K562 (cell line): ENCODE measurements at places on chromosomes 16 and 17. TPM values are rescaled to one million over a fixed set of nuclear protein-coding genes. Genes with fewer than 3 reads are reported as not detected.

- H3K4me1 ChIP-seq: peaks cover 34% of the 10 kb centered on the region
- DNase-seq: peak; percentile 64
- no peaks in the 10 kb centered on the region for H3K36me3 ChIP-seq
- H3K27ac ChIP-seq: no peak overlapping the region
- no peak overlapping the region for H3K4me3 ChIP-seq
- H3K27me3 ChIP-seq: peaks cover 6% of the 10 kb centered on the region; the same call in 1 of the 3 replicates
Measured at GRCh38 chr17:82668631-82669099, 20.4 kb upstream of the WDR45B start.

DNA sequence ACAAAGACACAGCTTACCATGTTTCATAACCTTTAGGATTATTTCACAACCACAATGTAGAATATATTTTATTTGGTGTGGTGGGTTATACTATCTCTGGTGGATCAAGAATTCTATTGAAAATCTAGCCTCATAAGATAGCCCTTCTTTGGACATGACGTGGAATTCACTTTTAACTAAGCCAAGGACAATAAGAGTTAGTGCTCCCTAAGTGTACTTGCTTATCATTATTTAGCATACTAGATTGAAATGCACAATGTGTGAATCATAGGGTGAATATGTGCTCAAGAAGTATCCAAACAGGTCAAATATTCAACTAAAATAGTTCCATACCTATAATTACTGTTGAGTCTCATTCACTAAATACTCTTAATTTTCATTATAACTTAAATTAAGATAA lies 1179.5 kb upstream of the GOT2 start:
- no peaks in the 10 kb centered on the region for H3K27me3 ChIP-seq
- H3K27ac ChIP-seq: no peak overlapping the region
- no peaks in the 10 kb centered on the region for H3K4me1 ChIP-seq
- no peaks in the 10 kb centered on the region for H3K36me3 ChIP-seq
- H3K4me3 ChIP-seq: no peak overlapping the region

DNA sequence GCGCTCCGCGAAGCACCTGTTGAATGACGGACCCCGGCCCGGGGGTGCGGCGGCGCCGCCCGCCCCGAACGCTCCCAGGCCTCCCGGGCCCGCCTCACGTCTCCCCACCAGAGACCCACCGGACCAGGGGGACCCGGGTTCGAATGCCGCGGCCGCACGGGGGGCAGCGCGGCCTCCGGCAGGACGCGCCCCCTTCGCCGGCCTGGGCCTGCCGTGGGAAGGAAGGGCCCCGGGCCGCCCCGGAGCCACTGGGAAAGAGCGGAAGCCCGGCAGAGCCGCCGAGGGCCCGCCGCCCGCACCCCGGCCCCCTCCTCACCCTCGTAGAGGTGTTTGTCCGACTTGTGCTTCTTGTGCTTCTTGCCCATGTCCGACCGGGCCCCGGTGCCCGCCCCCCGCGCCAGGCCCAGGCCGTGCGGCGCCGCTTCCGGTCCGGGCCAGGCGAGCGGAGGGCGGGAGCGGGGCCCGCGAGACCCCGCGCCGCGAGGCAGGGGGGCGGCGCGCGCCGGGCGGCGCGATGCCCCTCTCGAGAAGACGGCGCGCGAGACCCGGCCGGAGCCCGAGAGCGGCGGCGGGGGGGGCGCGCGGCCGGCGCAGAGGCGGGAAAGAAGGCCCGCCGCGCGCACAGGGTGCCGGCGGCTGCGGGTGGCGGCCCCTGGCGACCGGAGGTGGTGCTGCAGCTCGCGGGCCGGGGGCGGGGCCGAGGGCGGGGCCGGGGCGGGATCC lies at the start of gene BRD7:
Gene BRD7 (minus strand): TSS at position 579 of the 723 bp plus-strand sequence. CDS start 214 bp downstream, at position 365.
- peak within 1 kb of the TSS; percentile 87 for H3K4me3 ChIP-seq
- peaks cover 39% of the 10 kb centered on the region for H3K36me3 ChIP-seq
- peaks cover 15% of the 10 kb centered on the region for H3K4me1 ChIP-seq
- H3K27ac ChIP-seq: peak within 1 kb of the TSS; percentile 72
- H3K27me3 ChIP-seq: no peaks in the 10 kb centered on the region

MYH2 gene
- total RNA-seq: not detected in 2 replicates

DNA sequence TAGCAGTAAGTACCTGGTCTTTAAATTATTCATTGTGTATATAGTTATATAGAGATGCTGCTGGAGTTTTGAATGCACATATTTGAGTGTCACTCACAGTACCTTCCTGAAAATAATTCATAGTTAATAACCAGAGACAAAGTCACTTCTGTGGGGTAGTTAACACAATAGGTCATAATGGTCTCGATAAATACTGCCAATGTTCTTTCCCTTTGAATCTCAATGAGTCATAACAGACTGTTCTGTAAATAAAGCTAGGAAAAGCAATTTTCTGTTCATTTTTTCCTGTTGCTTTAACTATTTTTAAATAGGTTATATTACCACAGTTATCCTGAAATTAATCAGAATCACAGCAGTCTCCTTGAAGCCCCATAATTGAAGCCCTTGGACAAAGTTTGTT lies 87.2 kb downstream of the MAP2K4 start:
- H3K27me3 ChIP-seq: no peaks in the 10 kb centered on the region
- DNase-seq: no peak
- no peak overlapping the region for H3K27ac ChIP-seq
- H3K4me1 ChIP-seq: no peaks in the 10 kb centered on the region
- H3K36me3 ChIP-seq: peaks cover under 1% of the 10 kb centered on the region; the same call in 1 of the 3 replicates
- H3K4me3 ChIP-seq: no peak overlapping the region

GRCh38 chr16:1134776-1135458 lies 18.0 kb upstream of the CACNA1H start:
- no peaks in the 10 kb centered on the region for H3K4me1 ChIP-seq
- H3K36me3 ChIP-seq: no peaks in the 10 kb centered on the region
- no peak overlapping the region for H3K4me3 ChIP-seq
- no peak for DNase-seq
- peaks cover 7% of the 10 kb centered on the region; the same call in 2 of the 3 replicates for H3K27me3 ChIP-seq
